ENCODE measurements at places on chromosomes 12 and 14. TPM values are rescaled to one million over a fixed set of nuclear protein-coding genes. Genes with fewer than 3 reads are reported as not detected.

Gene SCNN1A
- 0.56 TPM for total RNA-seq

Gene RNASE4
- total RNA-seq = 1.1 TPM

Gene MORN3
- 0.15 TPM for total RNA-seq

Gene TMEM233
- total RNA-seq = not detected

Gene CIROP
- not detected for total RNA-seq

Gene RNU4-1
- total RNA-seq = 4,718 TPM

Gene SPATA7
- total RNA-seq = 1.7 TPM

Gene TAS2R7
- not detected for total RNA-seq

Gene VRTN
- total RNA-seq = 0.31 TPM

Gene BHLHE41
- total RNA-seq = 0.45 TPM

Gene SRRM4
- not detected for total RNA-seq

Gene LRP1-AS
- not detected for total RNA-seq

Gene ADAMTS20
- not detected for total RNA-seq

Gene OR11H6
- not detected for total RNA-seq

Gene CLEC2D
- total RNA-seq = 15.4 TPM

Gene CLEC9A
- total RNA-seq = not detected

Gene SDR9C7
- not detected for total RNA-seq

Gene CD163L1
- 0.49 TPM for total RNA-seq

Gene HPD
- 0.28 TPM for total RNA-seq

Gene FOXA1
- 0.61 TPM for total RNA-seq

Gene RNASE3
- not detected for total RNA-seq

Gene ETNK1
- total RNA-seq = 69.4 TPM

Gene RIN3
- total RNA-seq = 23.3 TPM

Gene DHRS4
- 24.3 TPM for total RNA-seq
